Right ventricle myocardium superior (tissue), 1 donor: ENCODE measurements at places on chromosomes 1 and 21. TPM values are rescaled to one million over a fixed set of nuclear protein-coding genes. Genes with fewer than 3 reads are reported as not detected.

GON4L gene
- 17.9 TPM for total RNA-seq

DIO1 gene
- total RNA-seq = not detected

RCAN3 gene
- total RNA-seq = 6.5 TPM

ARHGEF10L gene
- 55.6 TPM for total RNA-seq

MYCL gene
- total RNA-seq = 1.2 TPM

S100A7A gene
- not detected for total RNA-seq

USH2A gene
- total RNA-seq = 2.7 TPM

ID3 gene
- 73.0 TPM for total RNA-seq

XCL1 gene
- total RNA-seq = 0.48 TPM

MARK1 gene
- 13.7 TPM for total RNA-seq

CELA3B gene
- total RNA-seq = not detected

GRCh38 chr1:975896-976683 lies 5.8 kb downstream of the PERM1 start:
- peak; percentile 67 for DNase-seq

DNA sequence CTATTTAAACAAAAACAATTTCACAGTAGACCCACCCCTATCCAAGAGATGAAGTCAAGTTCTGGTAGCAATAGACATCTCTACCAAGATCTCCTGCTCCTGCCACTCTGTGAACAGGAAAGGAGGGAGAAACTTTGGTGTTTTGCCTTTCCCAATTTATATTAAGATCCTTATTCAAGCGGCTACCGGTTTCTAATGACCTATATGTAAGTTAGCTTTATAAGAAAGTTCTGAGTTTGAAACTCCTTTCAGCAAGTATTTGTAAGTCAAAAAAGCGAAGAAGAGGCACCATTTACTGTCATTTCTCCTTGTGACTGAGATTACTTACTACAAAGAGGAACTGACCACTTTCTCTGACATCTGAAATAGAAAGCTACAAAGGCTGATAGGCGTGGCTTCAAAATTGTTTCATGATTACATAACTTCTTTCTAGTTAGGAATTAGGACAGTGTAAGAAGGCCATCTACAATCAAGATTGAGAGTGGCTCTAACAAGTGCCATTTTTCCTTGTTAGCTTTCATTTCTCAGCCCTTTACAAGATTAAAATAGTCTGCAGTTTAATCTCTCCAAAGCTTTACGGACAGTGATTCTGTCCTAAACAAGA lies at the start of gene MNDA:
Gene MNDA (plus strand): TSS at position 448 of the 604 bp plus-strand sequence. CDS start 10,803 bp downstream, outside the sequence.
- DNase-seq = no peak

- DNase-seq = no peak
Observed at GRCh38 chr1:172870901-172871606, 179.7 kb downstream of the TNFSF18 start.

DNA sequence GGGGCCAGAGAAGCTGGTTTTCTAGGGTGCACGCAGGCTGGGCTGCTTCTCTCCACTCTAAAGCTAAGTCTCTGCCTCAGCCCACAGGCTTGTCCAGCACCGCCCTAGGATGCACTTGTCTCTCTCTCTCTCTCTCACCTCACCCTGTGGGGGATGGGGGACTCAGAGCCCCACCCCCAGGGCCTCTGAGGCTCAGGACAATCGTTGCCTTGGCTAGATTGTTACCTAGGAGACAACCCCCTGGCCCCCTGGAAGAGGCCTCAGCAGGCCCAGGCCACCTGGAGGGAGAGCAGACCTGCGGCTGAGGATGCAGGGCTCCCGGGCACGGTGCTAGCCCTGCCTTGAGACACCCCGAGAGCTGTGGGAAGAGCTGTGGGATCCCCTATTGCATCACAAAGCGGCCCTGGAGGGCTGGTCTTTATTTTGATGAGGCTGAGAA lies at the start of gene ACTRT2:
Gene ACTRT2 (plus strand): TSS at position 235 of the 439 bp plus-strand sequence. CDS start 220 bp downstream, outside the sequence.
- DNase-seq = no peak

DNA sequence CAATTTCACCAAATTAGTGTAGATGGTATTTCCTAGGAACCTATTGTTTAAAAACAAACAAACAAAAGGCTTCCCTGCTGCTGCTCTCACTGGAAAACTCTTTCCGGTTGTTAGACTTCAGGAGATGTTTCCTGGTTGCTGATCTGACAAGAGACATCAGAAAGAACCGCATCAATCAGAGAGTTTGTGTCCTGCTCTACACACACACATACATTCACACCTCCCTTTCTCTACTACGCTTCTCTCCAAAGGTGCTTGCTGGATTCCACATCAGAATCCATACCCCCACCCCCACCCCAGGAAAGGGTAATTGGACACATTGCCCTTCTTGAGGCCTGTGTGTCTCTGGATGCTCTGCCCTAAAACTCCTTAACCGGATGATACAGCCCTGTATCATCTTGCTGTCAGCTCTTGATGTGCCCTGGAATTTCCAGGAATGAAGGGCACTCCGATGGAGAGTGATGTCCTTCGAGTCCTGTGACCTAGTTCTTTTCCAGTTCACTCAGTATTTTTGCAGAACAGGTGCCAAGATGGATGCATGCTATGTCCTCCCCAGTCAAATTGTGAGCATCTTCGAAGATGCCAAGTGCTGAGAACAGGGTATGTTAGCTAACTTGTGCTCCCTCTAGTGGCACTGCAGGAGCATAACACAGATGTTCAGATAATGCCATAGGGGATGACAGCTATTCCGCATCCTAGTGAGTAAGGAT lies 113.7 kb upstream of the SLC35F3 start:
- no peak for DNase-seq

GRCh38 chr1:113459279-113459678 lies 69.0 kb downstream of the MAGI3 start:
- DNase-seq = no peak

DNA sequence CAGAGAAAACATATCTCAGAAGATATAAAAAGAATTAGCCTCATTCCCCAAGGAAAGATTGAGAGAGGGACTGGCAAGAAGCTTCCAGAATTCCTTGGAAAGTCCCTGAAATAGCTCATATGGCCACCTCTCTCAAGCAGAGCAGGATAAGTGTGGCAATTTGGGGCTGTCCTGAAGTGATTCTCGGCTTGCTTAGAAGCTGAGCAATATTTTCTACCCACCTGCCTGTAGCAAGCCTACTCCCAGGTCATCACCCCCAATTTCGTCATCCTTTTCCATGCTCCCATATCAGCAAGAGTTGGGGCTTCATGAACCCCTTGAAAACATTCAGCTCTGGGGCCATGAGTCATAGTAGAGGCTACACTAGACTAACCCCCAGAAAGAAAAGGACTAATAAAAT lies 131.5 kb downstream of the PLPP3 start:
- no peak for DNase-seq

GRCh38 chr1:89631816-89632656 lies 884 bp upstream of the LRRC8C start:
- DNase-seq = no peak

GRCh38 chr1:55718758-55719671 lies 503.9 kb upstream of the USP24 start:
- peak; percentile 49 for DNase-seq

DNA sequence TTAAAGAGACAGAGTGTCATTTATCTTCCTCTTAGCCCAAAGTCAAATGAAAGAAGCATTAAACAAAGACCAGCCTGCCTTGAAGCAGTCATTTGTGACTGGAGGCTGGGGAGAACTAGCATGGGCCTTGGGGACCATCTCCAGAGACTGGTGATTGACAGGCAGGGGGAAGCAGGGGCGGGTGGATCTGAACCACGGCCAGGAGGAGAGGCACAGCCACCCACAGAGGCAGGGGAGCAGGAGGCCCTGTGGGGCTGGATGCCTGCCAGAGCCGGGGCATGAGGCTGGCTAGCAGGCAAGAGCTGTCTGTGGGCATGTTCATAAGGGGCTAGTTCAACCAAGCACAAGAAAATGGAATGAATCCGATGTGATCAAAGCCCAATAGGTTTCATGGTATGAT lies 73.9 kb downstream of the PLXNA2 start:
- no peak for DNase-seq

DNA sequence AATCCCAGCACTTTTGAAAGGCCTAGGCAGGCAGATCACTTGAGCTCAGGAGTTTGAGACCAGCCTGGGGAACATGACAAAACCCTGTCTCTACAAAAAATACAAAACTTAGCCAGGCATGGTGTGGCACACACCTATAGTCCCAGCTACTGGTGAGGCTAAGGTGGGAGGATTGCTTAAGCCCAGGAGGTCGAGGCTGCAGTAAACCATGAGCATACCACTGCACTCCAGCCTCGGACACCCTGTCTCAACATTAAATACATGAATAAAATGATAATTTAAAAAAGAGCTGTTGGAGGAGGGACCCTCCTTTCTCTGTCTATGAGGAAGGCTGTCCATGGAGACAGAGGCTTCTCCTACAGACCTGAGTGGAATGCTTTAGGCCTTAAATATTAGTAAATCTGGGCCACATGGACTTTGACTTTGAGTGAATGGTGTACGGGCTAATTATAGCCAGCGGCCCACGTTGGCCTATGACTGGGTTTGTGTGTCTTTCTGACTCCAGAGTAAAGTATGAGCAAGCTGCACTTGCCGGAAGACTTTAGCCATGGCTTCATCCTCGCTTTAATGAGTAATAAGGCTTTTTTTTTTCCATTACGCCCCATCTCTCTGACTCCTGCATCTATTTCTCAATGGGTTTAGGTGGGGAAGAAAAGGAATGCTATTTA lies 21.3 kb downstream of the RAB3B start:
- DNase-seq = no peak

GRCh38 chr1:29249170-29249691 lies 12.9 kb downstream of the PTPRU start:
- no peak for DNase-seq

GRCh38 chr1:6329851-6330250 lies 63.7 kb downstream of the ACOT7 start:
- no peak for DNase-seq

- DNase-seq = no peak
Observed at GRCh38 chr1:248783367-248783766, 27.8 kb upstream of the LYPD8 start.

DNA sequence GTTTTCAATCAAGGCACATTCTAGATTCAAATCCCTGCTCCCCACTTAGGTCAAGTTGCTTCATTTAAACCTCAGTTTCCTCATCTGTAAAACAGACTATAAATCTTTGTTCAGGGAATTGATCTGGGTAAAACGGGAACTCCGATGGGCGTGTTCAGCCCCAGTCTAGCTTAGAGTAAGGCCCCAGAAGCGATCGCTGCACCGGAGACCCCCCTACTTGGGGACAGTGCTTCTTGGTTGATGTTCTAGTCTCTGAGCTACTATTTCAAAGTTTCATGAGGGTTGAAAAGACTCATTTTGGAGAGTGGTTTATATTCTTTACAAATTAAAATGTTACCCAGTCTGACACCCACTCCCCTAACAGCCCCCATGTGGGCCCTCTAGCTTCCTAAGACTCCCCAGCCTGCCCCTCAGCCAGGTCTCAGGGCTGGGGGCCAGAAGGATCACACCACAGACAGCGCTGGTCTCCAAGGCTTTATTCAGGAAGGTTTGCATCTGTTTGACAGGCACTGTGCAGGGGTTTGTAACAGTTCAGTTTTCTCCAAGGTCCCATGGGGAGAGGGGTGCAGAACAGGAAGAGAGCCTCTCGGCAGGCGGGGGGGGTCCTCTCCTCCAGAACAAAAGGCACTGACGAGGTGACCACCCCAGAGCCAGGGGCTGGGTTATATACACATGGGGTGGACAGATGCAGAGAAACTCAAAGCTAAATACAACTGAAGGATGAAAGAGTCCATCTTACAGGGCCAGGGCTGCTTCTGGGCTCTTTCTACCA lies 82.9 kb downstream of the STUM start:
- DNase-seq = peak; percentile 24

GRCh38 chr21:34567604-34568155 lies 47.2 kb downstream of the RCAN1 start:
- DNase-seq = no peak

DNA sequence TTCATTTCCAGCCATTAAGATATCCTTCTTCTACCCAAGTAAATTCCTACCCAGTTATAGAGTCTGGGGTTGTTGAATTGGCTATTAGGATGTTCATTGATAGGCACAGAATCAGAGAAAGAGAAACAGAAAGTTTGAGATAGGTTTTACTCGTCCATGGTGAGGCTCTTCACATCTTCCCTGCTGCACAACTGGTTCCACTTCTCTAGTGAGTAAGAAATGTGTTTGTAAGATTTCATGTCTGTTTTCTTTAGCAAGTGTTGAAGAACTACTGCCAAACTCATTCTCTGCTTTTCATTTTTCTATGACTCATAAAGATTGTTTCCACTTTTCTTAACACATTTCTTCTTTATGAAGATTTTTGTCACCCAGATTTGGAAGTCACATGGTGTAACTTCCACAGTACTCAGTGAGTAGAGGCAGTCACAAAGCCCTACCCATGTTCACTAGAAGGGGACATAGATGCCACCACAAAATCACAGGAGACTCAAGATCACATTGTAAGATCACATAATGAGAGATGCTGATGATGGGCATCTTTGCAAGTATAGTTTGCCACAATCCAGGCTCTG lies 152.3 kb downstream of the SNX7 start:
- no peak for DNase-seq

GRCh38 chr1:14259191-14259757 lies 339.2 kb upstream of the KAZN start:
- peak; percentile 92 for DNase-seq

GRCh38 chr1:226223157-226223785 lies at the start of gene MIXL1:
Gene MIXL1 (plus strand): TSS chr1:226223664. CDS start chr1:226223682, 18 bp downstream.
- DNase-seq = no peak

GRCh38 chr21:38243732-38244406 lies 12.9 kb upstream of the KCNJ15 start:
- DNase-seq = no peak

GRCh38 chr1:195550071-195550862 lies 1058.0 kb downstream of the KCNT2 start:
- DNase-seq = no peak
